ENCODE measurements at places on chromosomes 16 and 17.
A peak's percentile ranks its signal among the peaks of the same experiment; 100 is the strongest.

- no peak for DNase-seq
Observed at GRCh38 chr17:34110315-34110714, 144.8 kb upstream of the CCL2 start.

GRCh38 chr17:8140065-8141029 is 11.9 kb downstream of the PER1 start:
- no peak for DNase-seq

GRCh38 chr17:56020369-56020768 is 132.9 kb upstream of the ANKFN1 start:
- no peak for DNase-seq

- no peak for DNase-seq
Observed at GRCh38 chr16:87996962-87997880, 46.0 kb downstream of the BANP start.

DNA sequence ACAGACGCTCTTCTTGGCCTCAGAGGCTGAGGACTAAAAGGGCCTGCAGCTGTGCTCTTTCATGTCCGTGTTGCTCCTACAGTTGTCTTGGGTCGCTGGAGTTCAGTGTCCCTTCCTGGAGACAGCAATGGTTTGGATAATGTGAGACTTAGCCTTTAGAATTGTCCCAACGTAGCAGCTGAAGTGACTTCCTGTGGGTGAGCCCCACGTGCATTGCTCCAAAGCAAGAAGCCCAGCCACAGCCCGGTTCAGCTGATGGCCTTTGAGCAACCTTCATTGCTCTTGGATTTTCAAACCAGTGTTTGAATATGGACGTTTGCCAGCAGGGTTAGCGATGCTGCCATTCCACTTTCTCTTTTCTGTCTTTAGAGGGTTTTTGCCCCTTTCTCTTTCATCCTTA is 19.7 kb downstream of the TMEM11 start:
- no peak for DNase-seq

DNA sequence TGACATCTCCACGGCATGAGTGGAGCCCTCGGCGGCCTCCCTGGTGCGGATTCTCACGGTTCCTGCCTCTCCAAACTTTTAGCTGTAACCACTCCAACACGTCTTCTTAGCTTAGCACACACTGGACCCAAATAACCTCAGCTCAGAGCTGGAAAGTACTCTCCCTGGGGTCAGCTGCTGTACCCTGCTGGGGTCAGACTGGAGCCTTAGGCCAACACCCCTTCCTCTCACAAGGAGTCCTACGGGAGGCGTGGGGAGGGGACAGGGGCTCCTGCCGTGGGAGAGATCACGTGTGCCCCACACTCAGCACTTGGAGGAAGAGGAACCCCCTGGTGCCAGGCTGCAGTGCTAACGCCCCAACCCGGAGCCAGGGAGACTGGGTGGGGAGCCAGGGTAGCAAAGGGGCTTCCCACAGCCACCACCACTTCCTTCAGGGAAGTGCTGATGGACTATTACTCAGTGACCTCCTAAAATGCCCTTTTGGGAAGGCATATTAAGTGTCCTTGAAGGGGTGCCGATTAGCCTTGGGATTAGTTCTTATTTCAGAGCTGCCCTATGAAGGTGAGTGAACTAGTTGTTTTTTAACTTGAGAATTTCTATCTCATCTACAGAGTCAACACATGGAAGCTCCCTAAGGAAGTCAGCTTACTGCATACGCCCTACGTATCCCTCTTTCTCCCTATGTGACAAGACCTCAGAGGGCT is 124.0 kb downstream of the HIC1 start:
- no peak for DNase-seq

DNA sequence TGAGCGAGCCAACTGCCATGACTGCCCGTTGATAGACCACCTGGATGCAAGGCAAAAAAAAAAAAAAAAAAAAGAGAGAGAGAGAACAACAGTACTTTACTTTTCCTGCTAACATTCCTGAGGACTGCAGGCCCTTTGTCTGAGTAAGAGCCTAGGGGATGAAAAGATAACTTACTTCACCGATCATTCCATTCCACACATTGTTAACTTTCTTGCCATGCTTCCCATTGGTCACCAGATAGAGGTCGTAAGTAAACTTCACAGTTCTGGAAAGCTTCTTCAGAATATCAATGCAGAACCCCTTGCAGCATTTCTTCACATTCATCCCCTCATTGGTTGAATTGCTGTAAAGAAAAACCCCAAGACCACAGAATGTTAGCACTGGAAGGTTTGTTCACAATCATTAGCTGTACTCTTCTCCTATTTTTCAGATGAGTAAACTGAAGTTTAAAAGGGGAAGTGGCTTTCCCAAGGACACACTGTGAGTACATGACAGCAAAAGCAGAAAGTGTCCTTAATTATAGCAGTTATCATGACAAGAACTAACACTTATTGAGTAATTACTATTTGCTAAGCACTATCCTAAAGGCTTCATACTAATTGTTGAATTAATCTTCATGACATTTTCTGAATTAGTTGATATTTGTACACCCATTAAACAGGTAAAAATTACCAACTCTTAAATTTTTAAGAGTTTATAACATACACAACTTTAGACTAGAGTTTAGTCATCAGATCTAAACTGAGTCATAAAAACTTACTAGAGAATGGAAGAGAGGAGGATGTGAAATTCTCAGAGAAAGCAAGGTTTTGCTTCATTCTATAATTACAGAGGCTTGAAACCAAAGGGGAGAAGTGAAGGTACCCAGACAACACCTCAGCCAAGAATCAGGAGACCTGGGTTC is 341.2 kb downstream of the GRIN2A start:
- DNase-seq = peak; percentile 15

All from ELR (cell line).